ENCODE measurements at places on chromosomes 5 and 9.
A peak's percentile ranks its signal among the peaks of the same experiment; 100 is the strongest.

DNA sequence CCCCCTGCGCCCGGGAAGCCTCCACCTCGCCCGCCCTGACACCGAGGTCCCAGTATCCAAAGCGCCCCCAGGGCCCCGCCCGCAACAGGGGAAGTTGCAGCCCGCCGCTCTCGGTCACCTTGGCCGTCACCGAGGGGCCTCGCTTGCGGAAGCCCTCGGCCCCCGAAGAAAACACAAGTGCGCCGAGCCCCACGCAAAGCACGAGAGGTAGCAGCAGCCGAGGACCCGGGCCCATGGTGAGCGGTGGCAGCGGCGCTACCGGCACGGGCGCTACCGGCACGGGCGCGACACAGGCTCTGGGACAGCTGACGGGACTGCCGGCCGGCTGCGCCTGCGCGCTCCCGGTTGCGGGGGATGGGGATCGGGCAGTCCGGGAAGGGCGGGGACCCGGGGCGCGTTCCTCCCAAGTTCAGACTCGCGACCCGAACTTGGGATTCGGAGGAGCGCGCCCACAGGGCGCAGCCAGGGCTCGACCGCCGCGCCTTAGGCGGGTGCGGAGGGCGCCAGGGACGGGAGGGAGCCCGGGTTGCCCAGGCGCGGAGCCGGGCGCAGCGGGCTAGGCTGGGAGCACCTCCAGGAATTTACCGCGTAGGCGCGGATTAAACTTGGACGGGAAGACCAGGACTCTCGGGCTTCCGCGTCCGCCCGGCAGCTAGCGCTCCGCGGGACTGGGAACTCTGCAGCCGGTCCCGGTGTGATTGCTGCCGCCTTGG lies at the start of gene PPIC:
Gene PPIC, minus strand, starts transcription at position 335 of the 713 bp plus-strand sequence. Its CDS starts 100 bp downstream, at position 235.
- peak; percentile 8 for DNase-seq

DNA sequence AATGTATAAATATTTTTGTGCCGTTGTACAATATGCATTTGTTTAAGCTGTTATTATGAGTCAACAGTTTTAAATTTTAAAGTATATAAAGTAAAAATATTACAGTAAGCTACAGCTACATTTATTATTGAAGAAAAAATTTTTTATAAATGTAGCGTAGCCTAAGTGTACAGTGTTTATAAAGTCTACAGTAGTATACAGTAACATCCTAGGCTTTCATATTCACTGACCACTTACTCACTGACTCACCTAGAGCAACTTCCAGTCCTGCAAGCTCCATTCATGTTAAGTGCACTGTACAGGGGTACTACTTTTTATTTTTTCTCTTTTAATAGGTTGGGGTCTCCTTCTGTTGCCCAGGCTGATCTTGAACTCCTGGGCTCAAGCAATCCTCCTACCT lies 30.6 kb downstream of the SIL1 start:
- no peak for DNase-seq

DNA sequence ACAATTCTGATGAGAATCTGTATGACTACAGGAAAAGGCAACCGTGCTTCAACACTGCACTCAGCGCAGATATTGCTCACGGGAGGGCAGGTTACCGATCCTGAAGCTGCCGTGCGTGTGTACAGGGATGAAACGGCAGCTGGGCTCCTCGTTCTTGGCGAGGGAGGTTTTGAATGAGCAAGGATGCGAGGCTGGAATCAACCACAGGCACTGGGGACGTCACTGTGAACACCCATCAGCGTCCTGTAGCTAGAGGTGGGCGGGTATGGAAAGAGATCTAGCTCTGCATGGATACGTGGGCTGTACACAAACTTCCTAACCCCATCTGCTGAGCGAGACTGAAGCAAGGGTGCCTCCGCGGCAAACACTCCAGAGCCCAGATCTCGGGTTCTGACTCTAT lies 84.3 kb upstream of the COL5A1 start:
- DNase-seq: no peak

- no peak for DNase-seq
Measured at GRCh38 chr5:126926187-126926586, 104.2 kb downstream of the MARCHF3 start.

GRCh38 chr5:158569534-158569933 lies 530.2 kb downstream of the EBF1 start:
- DNase-seq: no peak

- DNase-seq: no peak
Measured at GRCh38 chr9:124624735-124624992, 117.5 kb upstream of the NR5A1 start.

DNA sequence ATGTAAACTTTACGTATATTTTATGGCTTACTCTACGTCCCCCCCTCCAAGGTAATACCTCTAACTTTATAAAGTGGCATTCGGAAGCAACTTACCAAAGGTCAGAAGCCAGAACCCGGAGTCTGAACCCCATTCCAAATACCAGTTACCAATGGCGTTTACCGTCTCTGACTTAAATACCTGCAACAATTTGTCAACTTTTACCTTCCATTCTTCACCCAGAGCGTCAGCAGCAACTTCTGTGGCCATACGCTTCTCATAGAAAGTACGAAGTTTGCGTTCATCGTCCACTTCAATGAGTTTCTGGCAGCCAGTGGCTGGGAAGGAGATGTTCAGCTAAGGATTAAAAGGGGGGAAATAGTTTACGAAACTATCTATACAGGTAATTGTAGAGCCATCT lies 753 bp downstream of the RPS6 start:
- no peak for DNase-seq

Measured in NCI-H526 treated with DMSO at 0.1 percent for 48 hours (cell line).